ENCODE measurements at places on chromosomes 6 and 20.

- DNase-seq: no peak
These were observed 550.4 kb upstream of the MAP3K7 start for GRCh38 chr6:91137286-91137685.

GRCh38 chr6:3303795-3304411 lies 45.2 kb downstream of the PSMG4 start:
- DNase-seq: no peak

DNA sequence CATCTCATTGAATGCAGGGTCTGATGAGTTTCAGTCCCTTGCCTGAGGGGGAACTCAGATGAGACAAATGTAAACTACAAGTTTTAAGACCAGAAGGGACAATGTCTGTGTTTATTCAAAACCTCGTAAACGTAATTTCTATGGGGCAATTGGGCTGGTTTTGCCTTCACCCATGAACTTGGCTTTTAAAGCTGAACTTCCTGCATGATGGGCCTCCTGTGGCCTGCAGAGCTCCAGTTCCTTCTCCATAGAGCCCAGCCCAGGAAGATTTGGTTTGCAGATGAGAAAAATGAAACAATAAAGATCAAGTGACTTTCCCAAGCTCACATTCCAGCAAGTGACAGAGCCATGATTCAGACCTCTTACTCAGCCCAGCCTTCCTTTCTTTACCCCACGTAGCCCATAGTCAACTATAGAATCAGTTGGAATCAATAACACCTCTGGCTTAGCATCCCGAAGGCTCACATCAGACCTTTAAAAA lies 612.3 kb downstream of the UTRN start:
- no peak for DNase-seq

- DNase-seq: no peak
These were observed 8.8 kb downstream of the BICRAL start for GRCh38 chr6:42790549-42791181.

DNA sequence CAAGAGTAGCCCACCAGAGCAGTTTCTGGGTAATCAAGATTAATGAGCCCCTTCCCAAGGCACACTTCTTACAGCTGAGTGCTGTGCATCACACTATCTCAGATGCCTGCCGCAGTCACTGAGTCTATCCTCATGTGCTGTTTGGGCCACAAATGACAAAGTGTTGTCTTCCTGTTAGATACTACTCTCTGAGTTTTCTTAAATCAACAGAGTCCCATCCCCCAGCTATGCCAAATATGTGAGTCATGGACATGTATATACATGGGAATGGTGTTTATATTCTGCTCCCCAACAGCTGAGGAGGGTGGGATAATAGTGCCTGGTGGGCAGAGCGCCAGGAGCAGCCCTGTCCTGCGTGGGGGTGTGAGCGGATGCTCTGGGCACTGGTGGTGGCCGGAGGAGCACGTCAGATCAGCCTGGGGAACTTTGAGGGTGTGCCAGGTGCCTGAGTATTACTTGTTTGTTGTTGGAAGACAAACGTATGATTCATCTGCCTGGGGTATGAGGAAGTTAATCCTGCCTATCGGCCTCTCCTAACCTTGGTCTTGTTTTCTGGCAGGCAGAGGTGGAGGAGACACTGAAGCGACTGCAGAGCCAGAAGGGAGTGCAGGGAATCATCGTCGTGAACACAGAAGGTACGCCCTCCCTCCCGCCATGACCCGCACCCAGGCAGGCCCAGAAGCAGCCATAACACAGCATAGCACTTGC lies 9.6 kb downstream of the DYNLRB1 start:
- DNase-seq: no peak

- no peak for DNase-seq
These were observed 41.2 kb downstream of the ZC3H12D start for GRCh38 chr6:149443411-149444181.

DNA sequence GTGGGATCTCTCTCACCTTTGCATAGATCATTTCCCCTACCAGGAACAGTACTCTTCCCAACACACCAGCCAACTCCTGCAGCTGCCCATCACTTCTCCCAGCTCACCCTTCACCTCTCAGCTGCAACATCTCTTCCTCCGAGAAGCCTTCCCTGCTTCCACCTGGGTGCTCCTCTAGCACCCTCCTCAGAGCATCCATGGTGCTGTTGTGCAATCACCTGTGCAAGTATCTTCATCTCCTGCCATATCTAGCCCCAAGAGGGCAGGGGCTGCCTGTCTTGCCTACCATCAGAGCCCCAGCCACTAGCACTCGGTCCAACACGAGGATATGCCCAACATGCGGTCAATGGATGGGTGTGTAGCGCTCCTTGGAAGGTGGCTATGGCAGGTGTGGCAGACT lies 75.8 kb downstream of the BANF2 start:
- DNase-seq: no peak

DNA sequence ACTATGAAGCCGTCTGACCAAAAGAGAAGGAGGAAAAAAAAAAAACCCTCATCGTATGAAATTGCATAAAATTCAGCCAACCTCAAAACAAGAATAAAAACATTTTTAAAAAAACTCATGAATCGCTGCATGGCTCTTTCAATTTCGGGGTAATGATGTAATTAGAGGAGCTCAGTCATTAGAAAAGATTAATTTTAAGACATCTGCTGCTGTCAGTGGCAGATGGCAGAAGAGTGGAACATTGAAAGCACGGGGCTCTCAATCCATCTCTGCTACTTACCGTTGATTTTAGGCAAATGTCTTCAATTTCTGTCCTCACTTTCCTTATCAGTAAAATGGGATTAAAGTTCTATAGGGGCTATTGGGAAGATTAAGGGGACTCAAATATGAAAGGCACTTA lies 79.1 kb downstream of the EYA2 start:
- DNase-seq: no peak

DNA sequence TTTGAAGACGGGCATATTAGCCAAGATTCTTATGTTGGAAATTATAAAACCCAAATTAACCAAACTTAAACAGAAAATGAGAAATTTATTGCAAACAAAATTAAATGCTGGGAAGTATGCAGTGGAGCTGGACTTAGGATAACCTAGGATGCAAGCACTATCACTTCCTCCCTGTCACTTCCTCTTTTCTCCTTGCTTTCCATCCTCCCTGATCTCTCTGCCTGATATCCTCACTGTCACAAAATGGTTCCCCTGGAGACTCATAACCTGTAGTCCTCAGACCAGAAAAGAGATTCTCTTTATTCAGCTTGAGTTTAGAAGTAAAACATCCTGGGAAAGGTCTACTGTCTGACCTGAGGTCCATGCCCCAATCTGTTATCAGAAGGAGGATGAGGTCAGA lies 7.4 kb upstream of the KLHL32 start:
- no peak for DNase-seq

GRCh38 chr6:109767961-109768360 lies 76.9 kb downstream of the FIG4 start:
- no peak for DNase-seq

- no peak for DNase-seq
These were observed 95.3 kb upstream of the C6orf118 start for GRCh38 chr6:165404697-165405096.

DNA sequence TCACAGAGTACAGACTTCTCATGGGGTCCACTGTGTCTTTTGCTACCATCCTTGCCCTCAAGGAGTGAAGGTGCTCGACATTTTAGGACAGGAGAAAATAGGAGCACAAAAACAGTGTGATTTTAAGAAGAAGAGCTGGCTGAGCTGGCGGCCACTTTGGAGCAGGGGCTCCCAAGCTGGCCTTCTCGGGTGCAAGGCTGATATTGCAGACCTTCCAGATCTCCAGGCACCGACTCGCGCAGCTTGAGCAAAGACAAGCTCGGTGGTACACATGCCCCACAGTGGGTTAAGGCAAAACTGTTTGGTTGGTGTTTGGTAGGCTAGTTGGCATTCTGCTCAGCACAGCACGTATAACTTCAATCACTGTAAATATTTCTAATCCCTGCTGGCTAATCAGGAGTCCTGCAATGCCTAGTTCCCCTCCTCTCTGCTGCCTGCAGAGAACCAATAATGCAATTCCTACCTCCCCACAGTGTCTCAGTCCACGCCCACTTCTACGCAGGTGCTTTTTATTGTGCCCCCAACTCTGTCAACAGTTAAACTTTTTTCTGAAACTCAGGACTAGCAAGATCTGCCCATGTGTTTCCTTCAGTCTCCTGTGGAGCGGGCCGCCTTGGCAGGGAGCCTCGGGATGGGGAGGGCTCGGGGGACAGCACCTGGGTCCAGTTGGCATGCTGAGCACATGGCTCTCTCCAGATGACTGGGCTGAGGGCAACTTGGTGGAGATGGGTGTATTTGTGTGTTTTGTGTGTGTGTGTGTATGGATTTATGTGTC lies 12.7 kb upstream of the SMOC2 start:
- no peak for DNase-seq

GRCh38 chr20:13718171-13718570 lies 66.5 kb downstream of the ESF1 start:
- DNase-seq: no peak

GRCh38 chr20:37926612-37927011 lies 23.7 kb downstream of the VSTM2L start:
- no peak for DNase-seq

- no peak for DNase-seq
These were observed 58.7 kb downstream of the EDN1 start for GRCh38 chr6:12348530-12349511.

DNA sequence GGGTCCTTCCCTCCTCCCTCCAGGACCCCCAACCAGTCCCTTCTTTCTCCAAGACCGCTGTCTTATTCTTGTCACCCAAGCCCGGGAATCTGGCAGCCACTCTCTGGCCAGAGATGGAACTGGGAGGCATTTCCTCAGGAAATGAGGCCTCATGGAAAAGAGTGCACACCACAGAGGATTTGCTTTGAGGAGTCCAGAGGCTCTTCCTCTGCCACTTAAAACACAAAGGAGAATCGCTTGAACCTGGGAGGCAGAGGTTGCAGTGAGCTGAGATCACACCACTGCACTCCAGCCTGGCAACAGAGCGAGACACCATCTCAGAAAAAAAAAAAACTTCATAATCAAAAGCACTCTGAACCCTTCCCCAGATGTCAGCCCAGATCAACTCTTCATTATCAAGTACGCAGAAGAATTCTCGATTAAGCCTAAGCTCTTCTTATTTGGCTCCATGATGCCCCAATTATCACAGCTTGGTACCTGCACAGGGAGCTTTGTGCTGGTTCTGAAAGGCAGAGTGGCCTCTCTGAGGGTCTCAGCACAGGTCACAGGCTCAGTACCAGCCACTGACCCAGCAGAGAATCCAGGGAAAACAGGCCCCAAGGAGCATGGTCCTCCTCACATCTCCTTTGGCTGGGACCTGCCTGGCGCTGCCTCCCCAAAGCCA lies 82.9 kb upstream of the MAFB start:
- no peak for DNase-seq

GRCh38 chr6:109644131-109644530 lies 46.9 kb downstream of the AK9 start:
- DNase-seq: no peak

Measured in stimulated activated CD8-positive, alpha-beta memory T cell treated with anti-CD3 and anti-CD28 coated beads, Interleukin-4, amount 100 ng/mL, for 1 hour (primary cell).